ENCODE measurements at places on chromosomes 2 and 18.
A peak's percentile ranks its signal among the peaks of the same experiment; 100 is the strongest.

GRCh38 chr18:43934781-43935471, 657.6 kb upstream of the SYT4 start:
- DNase-seq, result no peak

DNA sequence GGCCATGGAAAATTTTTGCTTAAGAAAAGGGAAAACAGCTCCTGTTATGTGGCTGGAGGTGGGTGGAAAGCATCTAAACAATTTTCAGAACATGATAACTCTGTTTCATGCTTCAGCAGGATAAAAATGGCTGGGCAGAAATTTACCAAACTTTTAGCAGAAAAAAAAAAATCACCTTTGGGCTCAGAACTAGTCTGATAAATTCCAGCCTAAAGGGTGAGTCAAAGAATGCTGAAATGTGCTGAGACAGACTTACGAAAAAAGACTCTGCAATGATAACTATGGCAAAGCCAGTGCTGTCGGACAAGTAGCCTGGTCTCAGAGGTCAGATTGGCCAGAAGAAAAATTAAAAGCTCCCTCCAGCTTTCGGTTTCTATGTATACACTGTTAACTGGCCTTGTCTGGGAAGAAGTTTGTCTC, 123.6 kb downstream of the LRATD1 start:
- no peak for DNase-seq

DNA sequence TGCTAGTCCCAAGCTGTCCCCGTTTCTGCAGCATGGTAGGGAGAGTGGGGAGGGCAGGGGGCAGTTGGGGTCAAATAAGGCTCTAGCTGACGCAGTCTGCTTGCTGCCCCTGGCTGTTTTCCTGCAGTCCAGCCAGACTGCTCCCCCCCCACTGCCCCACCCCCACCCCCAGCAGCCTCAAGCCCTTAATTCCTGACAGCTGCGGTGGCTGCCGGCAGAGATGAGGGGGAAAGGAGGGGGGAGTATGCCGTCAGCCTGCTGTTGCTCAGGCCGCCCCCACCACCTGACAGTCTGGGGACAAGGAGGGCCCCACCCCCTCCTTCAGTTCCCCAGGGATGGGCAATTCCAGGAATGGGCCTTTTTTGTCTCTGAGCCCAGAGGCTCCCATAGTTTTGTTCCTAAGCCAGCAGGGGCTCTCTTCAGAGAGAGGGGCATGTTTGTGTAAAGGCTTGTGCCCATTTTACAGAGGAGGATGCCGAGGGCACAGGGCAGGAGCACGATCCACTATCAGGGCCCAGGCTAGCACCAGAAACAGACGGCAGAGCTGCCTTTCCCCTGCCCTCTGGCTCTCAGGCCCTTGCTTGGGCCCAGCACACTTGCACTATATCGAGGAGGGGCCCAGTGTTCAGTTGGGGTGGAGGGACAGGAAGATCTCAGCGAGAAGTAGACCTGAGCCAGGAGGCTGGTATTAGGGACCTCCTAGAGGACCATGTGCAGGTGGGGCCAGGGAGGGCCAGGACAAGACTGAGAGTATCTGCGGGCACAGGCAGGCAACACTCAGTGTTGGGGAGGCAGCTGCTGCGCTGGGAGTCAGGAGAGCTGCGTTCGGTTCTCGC, 1.5 kb upstream of the WNT10A start:
- peak; percentile 54 for DNase-seq

DNA sequence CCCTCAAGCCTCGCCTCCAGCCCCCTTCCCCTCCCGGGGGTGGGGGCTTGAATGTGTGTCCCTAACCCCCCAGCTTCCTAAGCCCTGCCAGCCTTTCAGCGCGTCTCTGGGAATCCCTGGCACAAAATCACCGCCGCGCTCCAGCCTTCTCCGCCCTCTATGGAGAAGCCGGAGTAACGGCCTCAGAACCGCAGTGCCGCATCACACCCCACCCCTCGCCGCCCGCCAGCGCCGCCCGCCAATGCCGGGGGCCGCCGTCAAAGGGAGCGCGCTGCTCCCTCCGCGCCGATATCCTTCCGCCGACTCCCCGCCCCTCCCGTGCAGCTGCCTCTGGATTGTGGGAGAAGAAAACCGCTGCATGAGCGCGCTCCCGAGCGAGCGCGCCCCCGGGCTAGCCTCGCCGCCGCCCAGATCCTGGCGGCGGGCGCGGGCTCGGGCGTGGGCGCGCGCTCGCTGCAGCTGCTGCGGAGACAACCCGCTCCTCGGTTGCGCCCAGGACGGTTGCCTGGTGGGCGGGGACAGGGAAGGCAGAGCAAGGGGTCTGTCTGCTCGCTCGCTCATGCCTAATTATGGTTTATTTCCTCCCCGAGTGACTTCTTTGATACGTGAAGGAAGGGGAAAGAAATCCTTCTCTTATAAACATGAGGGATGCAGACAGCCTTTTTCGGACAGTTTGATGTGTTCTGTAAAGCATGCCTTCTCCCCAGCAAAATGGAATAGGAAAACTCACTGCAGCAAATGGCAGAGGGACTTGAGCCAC, at the start of gene CCDC88A:
TSS of gene CCDC88A (minus strand) at position 178 of the 760 bp plus-strand sequence. CDS start 777 bp downstream, outside the sequence.
- peak; percentile 99 for DNase-seq

- peak; percentile 67 for DNase-seq
Measured at GRCh38 chr18:5543773-5544389, at the start of gene EPB41L3. Gene EPB41L3, minus strand, starts transcription at chr18:5543997. Its CDS starts 54,814 bp downstream, at chr18:5489183.

DNA sequence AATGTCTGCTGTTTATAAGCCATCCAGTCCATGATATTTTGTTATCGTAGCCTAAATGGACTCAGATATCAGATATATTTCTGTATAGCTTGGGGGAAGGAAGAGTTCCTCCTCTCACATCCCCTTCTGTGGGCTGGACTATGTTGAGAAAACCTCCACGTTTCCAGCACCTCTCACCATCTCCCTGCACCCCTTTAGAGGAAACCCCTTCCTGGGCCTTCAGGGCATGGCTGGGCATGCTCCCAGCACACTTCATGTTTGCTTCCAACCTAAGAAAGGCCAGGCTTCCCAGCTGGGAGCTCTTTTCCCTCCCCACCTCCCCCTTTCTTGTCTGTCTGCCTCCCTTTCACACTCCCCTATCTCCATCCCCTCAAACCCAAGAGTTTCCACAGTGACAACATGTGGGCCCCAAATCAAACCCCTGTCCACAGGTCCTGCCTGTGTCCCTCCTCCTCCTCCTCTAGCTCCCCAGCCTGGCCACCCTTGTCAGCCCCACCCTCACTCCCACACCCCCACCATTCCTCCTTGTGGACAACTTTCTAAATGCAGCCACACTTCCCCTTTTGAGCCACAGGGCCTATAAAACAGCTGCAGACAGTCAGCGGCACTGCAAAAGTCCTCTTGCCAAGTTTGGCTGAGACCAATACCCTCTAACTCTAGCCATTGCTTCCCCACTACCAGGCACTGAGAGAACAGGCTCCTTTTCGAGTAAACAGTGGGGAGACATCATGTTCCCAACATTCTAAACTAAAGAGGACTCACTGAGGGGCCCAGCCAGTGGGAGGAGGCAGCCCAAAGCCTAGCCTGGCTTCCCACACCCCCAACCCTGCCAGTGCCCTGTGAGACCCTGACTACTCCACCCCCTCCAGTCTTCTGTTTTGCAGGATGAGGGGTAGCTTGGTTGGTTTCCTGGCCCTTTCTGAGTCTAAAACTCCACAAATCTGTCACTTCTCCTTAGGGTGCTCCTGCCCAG, 120.5 kb downstream of the ZFP36L2 start:
- DNase-seq, result peak; percentile 67

GRCh38 chr2:22701561-22702160, 683.3 kb upstream of the KLHL29 start:
- DNase-seq, result peak; percentile 36

DNA sequence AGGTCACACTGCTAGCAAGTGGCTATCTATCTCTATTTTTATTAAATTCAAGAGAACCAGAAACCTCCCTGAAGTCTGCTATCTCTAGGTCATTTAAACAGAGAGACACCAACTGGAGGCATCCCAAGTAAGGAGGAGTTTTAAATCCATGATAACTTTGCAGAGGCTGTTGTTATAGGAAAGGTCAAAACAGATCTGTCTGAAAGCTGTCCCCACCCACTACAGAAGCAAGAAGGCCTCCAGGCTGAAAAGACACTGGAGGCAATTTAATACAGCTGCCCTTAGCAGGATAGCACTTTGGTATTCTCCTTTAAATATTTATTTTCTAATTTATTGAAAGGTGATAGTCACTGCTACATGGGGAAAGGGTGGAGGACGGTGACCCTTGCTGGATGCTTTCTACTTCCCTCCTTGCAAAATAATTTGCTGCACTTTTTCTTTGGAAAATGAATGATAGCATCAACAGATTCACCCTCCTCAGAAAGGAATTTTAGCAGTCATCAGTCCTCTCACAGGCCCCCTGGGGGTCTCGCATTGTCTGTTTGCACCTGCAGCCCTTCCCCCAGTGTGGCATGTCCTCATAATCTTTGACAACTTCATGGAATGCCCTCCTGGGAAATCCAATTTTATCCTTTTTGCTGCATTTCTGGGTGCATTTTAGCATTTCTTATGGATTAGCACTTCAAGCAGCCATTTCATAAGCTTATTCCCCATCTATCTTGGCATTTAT, 429.5 kb upstream of the TNP1 start:
- no peak for DNase-seq

DNA sequence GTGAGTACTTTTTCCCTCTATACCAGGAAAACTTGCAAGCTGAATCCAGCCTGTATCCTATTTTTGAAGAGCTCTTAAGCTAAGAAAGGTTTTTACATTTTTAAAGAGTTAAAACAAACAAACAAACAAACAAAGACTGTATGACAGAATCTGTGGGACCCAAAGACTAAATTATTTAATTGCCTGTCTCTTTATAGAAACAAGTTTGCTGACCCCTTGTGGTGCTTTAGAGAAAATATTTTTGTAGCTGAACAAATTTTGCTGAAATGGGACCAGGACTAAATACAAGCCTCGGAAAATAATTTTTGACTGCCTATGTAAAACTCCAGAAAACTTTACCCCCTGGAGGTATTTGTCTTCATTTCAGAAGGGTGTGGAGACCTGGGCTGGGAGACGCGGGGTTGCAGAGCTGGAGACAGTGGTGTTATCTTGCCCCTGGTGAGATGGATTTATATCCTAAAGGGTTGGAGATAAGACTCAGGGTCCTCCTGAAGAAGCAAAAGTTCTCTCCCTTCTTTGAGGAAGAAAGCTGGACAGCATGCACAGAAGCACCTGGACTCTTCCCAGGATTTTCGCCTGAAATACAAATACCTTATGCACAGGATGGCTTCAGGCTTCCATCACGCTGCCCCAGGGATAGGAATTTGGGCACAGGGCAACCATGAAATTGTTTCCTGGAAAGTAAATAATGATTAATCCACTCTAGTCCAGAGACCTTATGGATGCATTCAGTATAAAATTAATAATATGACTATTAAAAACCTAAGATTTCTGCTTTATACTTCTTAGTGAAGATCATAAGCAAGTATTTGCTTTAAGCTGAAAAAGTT, 54.3 kb downstream of the TMX3 start:
- DNase-seq, result no peak

- no peak for DNase-seq
Measured at GRCh38 chr2:191922736-191923651, 76.1 kb upstream of the CAVIN2 start.

DNA sequence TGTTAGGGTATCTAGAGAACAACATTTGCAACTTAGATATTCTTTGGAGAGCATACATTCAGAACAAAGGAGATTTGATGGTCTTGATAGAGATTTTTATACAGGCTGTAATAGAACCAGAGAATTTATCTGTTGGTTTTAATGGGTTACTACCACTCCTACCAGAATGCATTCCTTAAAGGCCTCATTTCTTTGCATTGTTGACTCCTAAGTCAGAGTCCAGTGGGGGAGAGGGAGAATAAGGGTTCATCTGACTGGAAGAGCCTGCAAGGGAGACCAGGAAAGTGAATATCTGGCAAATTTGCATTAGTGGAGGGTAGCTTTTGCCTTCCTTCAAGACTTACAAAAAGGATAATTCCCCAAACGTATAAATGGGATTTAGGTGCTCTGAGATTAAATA, 29.7 kb downstream of the AGPS start:
- no peak for DNase-seq

- DNase-seq, result no peak
Measured at GRCh38 chr2:180015951-180016709, 9.0 kb upstream of the CWC22 start.

DNA sequence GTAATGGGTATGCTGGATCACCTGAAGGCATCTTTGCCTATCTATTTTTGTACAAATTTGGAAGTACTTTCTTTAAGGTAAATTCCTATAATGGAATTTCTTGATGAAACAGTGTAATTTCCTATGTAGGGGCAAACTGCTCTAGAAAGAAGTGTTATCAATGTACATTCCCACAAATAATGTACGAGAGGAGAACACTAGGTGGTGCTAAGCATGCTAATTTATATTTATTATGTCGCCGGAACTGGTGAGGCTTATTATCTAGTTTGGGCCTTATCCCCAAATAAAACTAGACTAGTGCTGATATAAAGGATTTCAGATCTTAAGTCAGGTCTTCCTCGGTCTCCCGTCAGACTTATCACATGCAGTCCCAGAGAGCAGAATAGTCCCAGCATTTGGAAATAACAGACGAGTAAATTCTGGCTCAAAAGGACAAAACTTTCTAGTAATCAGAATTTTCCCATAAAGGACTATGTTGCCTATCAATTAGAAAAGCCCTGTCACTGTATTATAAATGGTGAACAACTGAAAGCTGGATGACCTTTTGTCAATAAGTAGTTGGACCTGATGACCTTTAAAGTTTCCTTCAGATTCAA, 86.9 kb upstream of the RBBP8 start:
- no peak for DNase-seq

DNA sequence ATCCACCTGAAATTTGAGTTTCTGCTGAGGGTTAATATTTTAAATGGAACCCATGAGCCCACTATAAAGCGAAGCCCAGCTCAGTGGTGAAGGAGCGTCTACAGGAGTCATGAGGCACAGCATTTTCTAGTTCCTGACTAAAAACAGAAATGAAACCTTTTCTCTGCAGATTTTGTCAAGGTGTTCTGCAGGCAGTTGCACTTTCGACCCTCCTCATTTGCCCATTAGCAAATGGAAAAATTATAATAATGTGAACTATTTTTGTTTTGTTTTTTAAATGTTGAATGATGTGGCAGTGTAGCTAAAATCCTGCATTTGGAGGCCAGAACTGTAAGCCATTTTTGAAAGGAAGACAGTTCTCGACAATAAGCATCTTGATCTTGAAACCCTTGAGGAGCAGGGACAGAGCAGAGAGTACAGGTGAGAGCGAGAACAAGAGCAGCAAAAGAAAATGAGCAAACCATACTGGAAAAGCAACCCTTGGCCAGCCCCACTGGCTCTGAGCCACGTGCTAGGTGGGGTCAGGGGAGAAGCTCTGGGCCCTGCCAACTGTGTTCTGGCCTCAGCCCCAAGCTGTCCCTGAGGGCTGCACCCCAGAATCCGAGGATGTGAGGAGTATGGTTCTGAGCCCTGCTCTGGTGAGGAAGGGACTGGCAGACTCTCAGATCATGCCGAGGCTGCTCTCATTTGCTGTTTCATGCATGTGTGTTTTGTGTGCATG, 26.4 kb upstream of the COPS8 start:
- DNase-seq, result no peak

- DNase-seq, result no peak
Measured at GRCh38 chr2:203582468-203582867, 47.4 kb upstream of the RAPH1 start.

DNA sequence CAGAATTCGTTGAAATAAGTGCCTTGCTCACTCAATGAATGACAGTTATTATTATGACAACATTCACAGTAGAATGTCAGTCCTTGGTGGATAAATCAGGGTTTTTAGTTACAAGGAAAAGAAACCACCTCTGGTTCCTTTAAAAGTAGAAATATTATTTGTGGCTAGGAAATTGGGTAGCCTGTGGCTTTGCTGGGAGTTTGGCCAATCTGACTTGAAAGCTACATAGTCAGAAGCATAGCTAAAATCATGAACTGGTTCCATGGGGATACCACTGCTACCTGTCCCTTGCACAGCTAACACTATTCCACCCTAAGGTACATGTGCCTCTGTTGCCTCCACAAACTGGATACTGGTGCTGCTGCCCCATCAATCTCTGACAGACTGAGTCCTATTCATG, 12.8 kb upstream of the SMCHD1 start:
- no peak for DNase-seq

Measured in left hindlimb (tissue), 1 donor.